Fibroblast of the aortic adventitia (primary cell): ENCODE measurements at places on chromosomes 16 and 17. TPM values are rescaled to one million over a fixed set of nuclear protein-coding genes. Genes with fewer than 3 reads are reported as not detected.

The KRTAP9-2 gene
- not detected in 2 replicates for total RNA-seq

DNA sequence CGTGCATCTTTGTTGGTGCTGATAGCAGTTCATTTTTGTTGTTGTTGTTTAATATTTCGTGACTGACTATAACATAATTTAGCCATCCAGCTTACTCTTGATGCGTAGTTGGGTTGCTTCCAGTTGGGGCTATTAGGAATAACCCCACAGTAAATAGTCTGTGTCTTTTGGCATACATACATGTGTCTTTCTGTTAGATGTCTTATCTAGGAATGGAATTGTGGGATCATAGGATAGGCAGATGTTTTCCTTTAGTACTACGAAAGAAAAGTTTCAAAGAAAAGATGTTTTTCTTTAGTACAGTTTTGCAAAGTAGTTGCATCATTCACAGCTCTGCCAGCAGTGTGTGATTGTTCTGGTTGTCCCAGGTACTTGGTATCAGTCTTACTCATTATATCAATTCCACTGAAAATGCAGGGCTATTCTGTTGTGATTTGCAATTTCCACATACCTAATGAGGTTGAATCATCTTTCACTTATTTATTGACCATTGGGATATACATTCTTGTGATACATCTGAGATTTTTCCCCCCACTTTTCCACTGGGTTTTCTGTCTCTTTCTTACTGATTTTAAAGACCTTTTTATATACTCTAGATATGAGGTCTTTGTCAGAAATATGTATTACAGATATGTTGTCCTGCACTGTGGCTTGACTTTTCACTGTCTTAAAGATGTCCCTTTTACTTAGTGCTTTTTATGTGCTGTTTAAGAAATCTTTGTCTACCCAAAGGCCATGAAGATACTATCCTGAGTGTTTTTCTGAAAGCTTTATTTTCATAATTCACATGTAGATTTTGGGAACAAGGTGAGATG, 173.3 kb downstream of the MRTFB start:
- peak; percentile 83 for DNase-seq

The CCNF gene
- total RNA-seq: 2.2 and 21.1 TPM in 2 replicates

The IRF8 gene
- not detected in 2 replicates for total RNA-seq

The KRTAP4-16 gene
- not detected in 2 replicates for total RNA-seq
